Midbrain (tissue), 1 donor: ENCODE measurements at places on chromosomes 16 and 17.

DNA sequence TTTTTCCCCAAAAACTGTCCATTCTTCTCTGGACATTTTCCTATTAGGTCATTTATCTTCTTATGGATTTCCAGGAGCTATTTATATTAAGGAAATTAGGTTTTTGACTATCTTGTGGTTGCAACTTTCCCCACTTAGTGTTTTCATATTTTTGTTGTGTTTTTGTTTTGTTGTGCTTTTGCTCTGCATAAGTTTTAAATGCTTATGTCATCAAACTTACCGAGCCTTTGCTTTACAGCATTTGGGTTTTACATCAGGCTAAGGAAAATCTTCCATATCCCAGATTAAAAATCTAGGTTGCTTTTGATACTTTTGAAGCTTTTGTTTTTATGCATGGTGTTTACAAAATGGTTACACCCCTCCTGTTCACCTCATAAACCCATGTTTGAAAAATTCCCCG is 27.5 kb downstream of the MAF start:
- DNase-seq: no peak

GRCh38 chr16:31082368-31083045 is 6.2 kb downstream of the PRSS53 start:
- DNase-seq: no peak

GRCh38 chr17:82492643-82493225 is 26.8 kb upstream of the FOXK2 start:
- DNase-seq: no peak

GRCh38 chr16:84607694-84608093 is 10.2 kb downstream of the COTL1 start:
- no peak for DNase-seq

DNA sequence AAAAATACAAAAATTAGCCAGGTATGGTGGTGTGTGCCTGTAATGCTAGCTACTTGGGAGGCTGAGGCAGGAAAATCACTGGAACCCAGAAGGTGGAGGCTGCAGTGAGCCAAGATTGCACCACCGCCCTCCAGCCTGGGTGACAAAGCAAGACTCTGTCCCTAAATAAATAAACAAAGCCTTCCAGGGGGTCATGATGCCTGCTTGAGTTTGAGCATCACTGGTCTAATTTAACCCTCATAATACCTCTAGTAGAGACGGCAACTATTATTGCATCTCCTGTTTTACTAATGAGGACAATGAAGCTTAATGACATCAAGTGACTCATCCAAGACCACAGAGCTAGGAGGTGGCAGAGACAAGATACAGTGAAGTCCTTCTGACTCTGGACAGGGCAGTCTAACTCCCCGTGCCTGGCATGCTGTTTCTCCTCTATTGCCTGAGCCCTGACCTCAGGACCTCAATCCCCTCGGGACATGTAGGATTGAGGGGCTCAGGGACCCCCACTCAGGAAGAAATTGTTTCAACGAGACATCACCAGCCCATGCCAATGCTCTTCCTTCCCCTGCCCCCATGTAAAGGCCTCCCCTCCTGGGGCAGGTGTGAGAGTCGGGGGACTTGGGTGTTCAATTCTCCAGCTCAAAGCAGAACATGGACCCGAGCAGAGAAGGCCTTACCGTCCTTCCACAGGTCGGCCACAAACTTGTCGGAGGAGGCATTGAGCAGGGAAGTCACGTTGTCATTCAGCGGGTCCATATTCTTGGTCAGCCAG is 102.9 kb downstream of the NDE1 start:
- no peak for DNase-seq

- DNase-seq: no peak
Measured at GRCh38 chr17:55462711-55463110, 41.1 kb upstream of the MMD start.

DNA sequence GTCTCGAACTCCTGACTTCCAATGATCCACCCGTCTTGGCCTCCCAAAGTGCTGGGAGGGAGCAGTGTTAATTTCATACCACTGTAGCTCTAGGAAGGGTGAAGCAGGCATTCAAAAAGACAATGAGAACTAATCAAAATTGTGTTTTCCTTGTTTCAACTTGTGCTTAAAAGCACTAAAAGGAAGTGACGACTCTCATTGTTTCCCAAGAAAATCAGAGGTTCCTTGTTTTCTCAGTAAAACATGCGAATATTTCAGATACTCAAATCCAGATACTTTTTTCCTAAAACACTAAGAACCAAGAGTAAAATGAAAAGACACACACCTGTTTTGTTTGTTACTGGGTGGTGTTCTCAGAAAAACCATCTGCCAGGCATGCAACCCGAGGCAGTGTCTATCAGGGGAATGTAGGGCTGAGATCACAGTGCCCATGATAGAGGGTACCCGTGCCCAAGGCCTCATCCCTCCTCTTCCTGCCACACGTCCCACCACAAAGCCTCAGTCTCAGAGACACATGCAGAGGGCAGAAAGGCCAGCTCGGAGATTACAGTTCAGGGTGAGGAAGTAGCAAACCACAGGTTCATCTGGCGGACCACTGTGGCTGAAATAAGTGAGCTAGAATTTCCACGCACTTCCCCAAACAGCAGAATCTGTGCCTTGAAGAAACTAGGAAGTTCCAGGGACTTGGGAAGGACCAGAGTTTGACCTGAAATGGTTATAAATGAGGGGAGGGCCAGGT is 33.7 kb downstream of the GINS3 start:
- DNase-seq: peak; percentile 32

GRCh38 chr17:27566671-27567562 is 64.1 kb upstream of the LGALS9 start:
- DNase-seq: no peak

DNA sequence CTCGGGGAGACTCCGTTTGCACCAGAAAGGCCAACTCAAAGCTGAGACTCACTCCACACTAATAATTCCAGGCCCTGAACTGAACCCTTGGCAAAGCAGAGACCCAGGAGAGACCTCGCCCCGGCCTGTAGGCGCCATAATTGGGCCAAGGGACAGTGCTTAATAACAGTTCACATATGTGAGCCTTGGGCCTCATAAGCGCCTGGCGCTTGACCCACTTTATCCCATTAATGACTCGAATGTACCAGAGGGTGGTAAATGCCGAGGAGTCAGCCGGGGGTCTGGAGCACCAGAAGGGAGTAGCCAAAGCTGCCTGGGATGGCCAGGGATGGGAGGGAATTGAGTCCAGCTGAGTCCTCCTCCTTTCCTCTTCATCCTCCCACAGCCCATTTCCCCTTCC is 24.6 kb downstream of the SLC6A4 start:
- no peak for DNase-seq

- DNase-seq: no peak
Measured at GRCh38 chr16:17364319-17365210, 106.2 kb downstream of the XYLT1 start.

GRCh38 chr16:5918567-5919130 is 821.1 kb upstream of the EEF2KMT start:
- no peak for DNase-seq

- no peak for DNase-seq
Measured at GRCh38 chr16:54446639-54447038, 160.1 kb upstream of the IRX3 start.

GRCh38 chr16:19513377-19514053 is 8.4 kb downstream of the GDE1 start:
- DNase-seq: no peak

DNA sequence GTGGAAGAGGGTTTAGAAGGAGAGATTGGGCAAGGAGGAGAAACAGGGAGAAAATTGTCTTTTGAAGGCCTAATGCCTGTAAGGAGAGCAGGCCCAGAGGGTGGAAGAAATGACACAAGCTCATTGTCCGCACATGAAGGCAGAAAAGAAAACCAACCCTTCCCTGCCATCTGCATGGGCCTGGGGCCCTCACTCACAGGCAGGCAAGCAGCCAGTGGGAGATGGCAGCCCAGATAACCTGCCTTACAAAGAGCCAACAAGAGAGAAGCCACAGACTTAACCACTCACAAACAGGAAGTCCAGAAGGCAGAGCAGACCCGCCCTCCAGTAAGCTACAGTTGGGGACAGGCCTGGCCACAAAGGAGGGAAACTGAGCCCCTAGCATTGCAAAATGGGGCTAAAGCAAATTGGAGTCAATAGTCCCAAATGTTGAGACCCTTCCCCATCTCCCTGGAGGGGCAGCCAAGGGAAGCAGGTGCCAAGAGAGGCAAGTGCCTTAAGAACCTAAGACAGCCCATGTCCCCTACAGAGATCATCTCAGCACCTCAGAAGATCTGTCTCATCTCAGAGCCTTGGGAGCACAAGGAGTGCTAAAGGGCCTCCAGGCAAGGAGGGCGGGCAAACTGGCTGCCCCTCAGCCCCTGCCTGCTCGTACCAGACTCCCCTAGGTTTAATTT is 7.3 kb upstream of the TSPOAP1 start:
- no peak for DNase-seq

GRCh38 chr16:48537275-48537674 is 72.7 kb downstream of the N4BP1 start:
- DNase-seq: no peak

GRCh38 chr17:34974794-34975785 is 5.2 kb upstream of the LIG3 start:
- DNase-seq: no peak

DNA sequence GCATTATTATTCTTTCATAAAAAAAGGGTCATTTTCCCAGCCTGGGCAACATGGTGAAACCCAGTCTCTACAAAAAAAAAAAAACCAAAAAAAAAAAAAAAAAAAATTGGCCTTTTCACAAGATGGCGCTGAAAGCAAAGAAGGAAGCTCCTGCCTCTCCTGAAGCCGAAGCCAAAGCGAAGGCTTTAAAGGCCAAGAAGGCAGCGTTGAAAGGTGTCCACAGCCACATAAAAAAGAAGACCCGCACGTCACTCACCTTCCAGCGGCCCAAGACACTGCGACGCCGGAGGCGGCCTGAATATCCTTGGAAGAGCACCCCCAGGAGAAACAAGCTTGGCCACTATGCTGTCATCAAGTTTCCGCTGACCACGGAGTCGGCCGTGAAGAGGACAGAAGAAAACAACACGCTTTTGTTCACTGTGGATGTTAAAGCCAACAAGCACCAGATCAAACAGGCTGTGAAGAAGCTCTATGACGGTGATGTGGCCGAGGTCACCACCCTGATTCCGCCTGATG is 4.9 kb upstream of the PGAP6 start:
- DNase-seq: peak; percentile 40

DNA sequence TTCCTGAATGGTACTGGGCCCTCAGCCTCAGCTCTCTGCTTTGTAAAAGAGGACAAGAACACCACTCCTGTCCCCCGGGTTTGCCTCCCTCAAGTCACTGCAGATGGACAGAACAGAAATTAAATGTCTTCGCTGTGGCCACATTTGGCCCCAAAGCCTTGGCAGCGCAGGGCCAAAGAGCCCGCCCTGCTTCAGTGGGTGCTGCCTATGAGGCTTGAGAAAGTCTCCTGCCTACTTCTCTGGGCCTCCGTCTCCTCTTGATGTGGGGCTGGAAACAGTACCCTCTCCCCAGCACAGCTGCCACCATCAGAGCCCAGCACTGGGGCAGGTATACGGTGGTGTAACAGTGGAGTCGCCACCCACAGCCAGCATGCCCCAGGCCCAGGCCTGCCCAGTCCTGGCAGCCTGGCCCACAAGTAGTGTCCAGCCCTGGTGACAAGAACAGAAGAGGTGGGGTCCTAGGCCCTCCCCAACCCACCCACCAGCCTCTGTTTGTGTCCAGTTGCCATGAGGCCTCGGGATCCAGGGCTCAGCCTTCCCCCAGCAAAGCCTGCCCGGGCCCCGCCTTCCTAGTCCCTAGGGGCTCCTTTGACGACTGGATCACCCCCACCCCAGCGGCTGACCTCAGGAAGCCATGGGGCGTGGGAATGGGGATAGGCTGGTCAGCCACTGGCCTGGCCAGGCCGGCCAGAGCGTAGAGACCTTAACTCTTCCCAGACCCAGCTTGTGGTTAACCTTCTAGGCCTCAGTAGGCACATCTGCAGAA is 3.9 kb upstream of the TPPP3 start:
- DNase-seq: no peak

- DNase-seq: no peak
Measured at GRCh38 chr17:39916918-39917317, 1.5 kb downstream of the GSDMB start.

DNA sequence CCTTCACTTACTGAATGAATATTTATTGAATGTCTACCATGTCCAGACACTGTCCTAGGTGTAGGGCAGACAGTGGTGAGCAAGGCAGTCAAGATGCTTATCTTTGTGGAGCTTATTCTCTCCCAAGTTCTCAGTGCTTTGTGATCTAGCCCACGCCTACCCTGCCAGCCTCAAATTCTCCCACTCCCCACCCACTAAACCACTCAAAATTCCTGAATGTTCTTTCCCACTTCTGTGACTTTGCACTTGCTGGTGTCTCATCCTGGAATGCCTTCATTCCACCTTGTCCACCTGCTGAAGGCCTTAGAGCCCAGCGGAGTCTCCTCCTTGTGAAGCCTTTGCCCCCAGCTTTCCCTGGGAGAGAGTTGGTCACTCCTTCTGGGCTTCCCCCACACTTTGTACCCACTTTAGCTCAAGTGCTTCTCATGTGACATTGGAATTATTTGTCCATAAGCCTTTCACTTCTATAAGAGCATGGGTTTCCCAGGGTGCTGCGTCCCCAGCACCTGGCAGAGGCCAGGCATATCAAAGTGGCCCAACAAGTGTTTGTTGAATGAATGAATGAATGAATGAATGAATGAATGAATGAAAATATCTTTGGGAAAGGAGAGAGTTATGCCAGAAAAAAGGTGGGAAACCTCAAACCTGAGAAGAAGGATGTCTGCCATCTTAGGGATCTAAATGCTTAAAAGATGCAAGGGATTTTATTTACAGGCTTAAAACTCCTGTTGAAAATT is 23.0 kb downstream of the CCDC182 start:
- no peak for DNase-seq

GRCh38 chr17:57405491-57406072 is 149.3 kb downstream of the MSI2 start:
- no peak for DNase-seq

DNA sequence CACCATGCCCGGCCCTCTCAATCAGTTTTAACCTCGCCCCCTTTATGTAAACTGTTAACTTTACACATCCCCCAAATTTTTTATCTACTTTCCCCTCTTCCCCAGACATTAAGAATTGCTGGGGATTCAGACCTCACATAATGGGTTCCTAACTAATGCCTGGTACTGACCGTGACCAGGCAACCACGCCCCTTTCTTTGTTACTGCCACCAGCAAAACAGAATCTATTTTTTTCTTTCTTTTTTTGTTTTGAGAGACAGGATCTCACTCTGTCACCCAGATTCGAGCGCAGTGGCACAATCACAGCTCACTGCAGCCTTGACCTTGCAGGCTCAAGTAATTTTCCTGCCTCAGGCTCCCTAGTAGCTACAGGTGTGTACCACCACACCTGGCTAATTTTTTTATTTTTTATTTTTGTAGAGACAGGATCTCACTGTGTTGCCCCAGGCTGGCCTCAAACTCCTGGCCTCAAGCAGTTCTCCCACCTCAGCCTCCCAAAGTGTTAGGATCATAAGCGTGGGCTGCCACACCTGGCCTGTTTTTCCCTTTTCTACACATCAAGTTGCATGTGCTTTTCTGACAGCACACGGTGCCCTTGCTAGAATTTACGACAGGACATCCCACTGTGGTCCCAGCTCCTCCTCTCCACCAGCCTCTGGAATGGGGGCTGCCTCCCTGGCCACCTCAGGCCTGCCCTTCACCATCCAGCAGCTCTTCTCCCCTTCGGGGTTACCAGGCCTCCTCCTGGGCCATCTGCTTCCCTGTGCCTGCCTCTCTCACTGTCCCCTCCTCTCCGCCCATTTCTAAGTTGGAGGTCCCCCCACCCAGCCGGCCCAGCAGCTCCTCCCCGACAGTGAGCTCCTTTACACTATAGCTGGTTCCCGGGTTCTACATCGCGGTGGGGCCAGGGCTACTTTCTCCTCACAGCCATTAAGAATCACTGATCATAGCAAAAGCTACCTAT is 10.8 kb downstream of the CPNE2 start:
- DNase-seq: peak; percentile 40
